ENCODE measurements at places on chromosomes 3 and 15.

DNA sequence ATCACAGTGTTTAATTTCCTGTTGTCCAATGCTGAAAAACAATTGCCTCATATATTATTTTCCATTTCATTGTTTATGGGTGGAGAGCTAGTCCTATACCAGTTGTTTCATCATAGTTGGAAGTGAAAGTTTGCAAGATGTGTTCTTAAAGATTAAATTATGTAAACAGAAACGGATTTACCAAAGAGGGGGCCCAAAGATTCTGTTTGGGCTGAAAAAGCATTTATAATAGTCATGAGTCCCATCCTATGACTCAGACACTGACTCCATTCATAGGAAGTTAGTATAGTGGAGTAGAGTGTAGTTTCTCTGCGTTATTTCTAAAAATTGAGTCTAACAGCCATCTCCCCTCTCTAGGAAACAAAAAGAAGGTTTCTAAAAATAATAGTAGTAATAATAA, 24.3 kb downstream of the NFKBIZ start:
- no peak for DNase-seq

- no peak for DNase-seq
These were observed 46.2 kb upstream of the PYDC2 start for GRCh38 chr3:191414732-191415131.

GRCh38 chr3:4520033-4520816, 27.1 kb downstream of the ITPR1 start:
- DNase-seq: no peak

- DNase-seq: no peak
These were observed 28.4 kb upstream of the CNTN3 start for GRCh38 chr3:74642876-74643275.

DNA sequence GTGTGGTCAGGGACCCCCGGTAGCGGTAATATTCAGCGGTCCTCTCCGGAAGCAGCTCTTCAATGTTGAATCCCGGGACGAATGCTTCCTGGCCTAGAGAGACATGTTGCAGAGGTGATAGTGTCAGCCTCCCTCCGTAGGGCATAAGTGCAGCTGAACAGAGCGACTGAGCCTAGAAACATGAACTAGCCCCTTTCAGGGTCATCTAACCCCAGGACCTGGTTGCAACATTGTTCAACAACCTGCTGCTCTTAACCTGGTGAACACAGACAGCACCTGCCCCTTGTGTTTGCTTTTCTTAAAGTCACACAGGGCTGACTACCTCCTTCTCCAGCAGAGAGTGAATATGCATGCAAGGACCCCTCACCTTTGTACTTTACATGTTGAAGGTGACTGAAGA, 41.3 kb downstream of the CA12 start:
- DNase-seq: no peak
